ENCODE measurements at places on chromosomes 6 and 20.

- no peak overlapping the region for H3K27ac ChIP-seq
- DNase-seq: no peak
- no peaks in the 10 kb centered on the region for H3K36me3 ChIP-seq
- no peak overlapping the region for H3K4me3 ChIP-seq
Measured at GRCh38 chr6:147834084-147834776, 325.7 kb downstream of the SAMD5 start.

DNA sequence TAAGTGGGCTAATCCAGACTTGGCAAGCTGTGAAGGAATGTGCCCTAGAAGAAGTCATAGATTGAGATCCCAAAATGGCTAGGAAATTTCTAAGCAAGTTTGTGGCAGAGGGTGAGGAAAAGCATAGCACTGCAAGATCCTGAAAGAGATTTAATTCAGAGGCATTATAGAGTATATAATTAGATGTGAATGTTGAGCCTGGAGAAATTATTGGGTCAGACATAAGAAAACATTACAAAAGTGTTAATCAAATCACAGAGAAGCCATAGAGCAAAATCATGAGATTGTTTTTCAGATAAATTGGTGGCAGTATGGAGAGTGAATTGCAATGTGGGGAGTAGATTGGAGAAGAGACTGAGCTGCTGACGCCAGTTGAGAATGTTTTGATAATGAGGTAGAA, 90.0 kb downstream of the CD2AP start:
- no peak overlapping the region for H3K27ac ChIP-seq
- H3K4me3 ChIP-seq: no peak overlapping the region
- peaks cover 22% of the 10 kb centered on the region for H3K4me1 ChIP-seq

GRCh38 chr20:60136645-60137401, 178.6 kb downstream of the CDH26 start:
- peaks cover 30% of the 10 kb centered on the region for H3K27me3 ChIP-seq
- DNase-seq: no peak
- H3K27ac ChIP-seq: no peak overlapping the region
- no peaks in the 10 kb centered on the region for H3K36me3 ChIP-seq
- H3K4me1 ChIP-seq: no peaks in the 10 kb centered on the region
- no peak overlapping the region for H3K4me3 ChIP-seq

- no peak overlapping the region for H3K4me3 ChIP-seq
- H3K4me1 ChIP-seq: no peaks in the 10 kb centered on the region
- no peak overlapping the region for H3K27ac ChIP-seq
- peaks cover 7% of the 10 kb centered on the region for H3K27me3 ChIP-seq
- H3K36me3 ChIP-seq: peaks cover 55% of the 10 kb centered on the region
- no peak for DNase-seq
Measured at GRCh38 chr6:337805-338368, 45.6 kb downstream of the DUSP22 start.

GRCh38 chr20:57819691-57820380, 110.0 kb upstream of the PMEPA1 start:
- no peaks in the 10 kb centered on the region for H3K27me3 ChIP-seq
- H3K4me3 ChIP-seq: no peak overlapping the region
- no peak for DNase-seq
- H3K4me1 ChIP-seq: peaks cover 5% of the 10 kb centered on the region
- no peaks in the 10 kb centered on the region for H3K36me3 ChIP-seq

DNA sequence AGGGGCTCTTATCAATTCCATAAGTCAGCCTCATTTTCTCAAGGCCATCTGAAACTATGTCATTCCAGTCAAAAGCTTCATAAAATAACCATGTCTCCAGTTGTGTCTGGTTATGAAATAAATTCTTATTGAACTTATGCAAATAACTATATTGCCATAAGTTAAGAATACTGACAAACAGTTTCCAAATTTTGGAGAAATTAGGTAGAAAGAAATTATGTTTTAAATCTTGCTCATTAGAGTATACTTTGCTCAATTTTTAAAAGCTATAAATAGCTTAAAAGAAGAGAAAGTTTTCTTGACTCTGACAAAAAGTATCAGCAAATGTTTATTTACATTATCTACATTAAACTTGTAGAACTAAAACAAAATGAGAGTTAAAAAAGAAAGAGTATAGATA, 63.0 kb upstream of the MRAP2 start:
- peaks cover 24% of the 10 kb centered on the region for H3K4me1 ChIP-seq
- no peak overlapping the region for H3K27ac ChIP-seq
- H3K27me3 ChIP-seq: peaks cover 3% of the 10 kb centered on the region

GRCh38 chr6:38982470-38982869, 66.1 kb upstream of the GLP1R start:
- no peaks in the 10 kb centered on the region for H3K36me3 ChIP-seq
- no peaks in the 10 kb centered on the region for H3K27me3 ChIP-seq
- H3K4me3 ChIP-seq: no peak overlapping the region

GRCh38 chr6:31110825-31111582, 1.4 kb downstream of the C6orf15 start:
- 0 out of 2 replicates have a peak overlapping the region, but pooled peaks have one; percentile 41 for H3K27ac ChIP-seq
- H3K27me3 ChIP-seq: peaks cover 31% of the 10 kb centered on the region
- DNase-seq: no peak
- H3K4me3 ChIP-seq: no peak overlapping the region
- no peaks in the 10 kb centered on the region for H3K36me3 ChIP-seq

DNA sequence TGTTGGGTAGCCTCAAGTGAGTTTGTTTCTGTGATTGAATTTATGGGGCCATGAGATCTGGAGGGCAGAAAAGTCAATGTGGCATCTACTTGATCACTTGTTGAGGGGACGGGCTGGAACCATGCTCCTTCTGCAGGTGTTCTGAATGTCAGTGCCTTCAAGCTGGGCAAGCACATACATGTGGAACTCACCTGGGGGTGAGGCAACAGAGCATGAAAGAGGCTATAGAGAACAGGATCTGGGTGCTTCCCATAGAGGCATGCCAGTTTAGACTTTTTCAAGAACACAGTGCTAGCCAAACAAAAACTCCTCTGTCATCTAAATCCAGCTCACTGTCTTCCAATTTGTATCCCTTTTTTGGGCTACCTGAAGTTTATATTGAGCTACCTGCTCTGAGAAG, 77.8 kb upstream of the SLC35B3 start:
- H3K27me3 ChIP-seq: no peaks in the 10 kb centered on the region
- peaks cover 4% of the 10 kb centered on the region for H3K4me1 ChIP-seq
- no peaks in the 10 kb centered on the region for H3K36me3 ChIP-seq

GRCh38 chr6:158621694-158622544, 22.6 kb downstream of the DYNLT1 start:
- DNase-seq: no peak
- H3K4me3 ChIP-seq: no peak overlapping the region

GRCh38 chr20:24695529-24696225, 226.2 kb downstream of the SYNDIG1 start:
- H3K36me3 ChIP-seq: no peaks in the 10 kb centered on the region
- H3K27ac ChIP-seq: no peak overlapping the region
- no peak for DNase-seq
- no peak overlapping the region for H3K4me3 ChIP-seq
- no peaks in the 10 kb centered on the region for H3K4me1 ChIP-seq

- no peak for DNase-seq
- H3K36me3 ChIP-seq: no peaks in the 10 kb centered on the region
- no peak overlapping the region for H3K27ac ChIP-seq
- peaks cover 2% of the 10 kb centered on the region for H3K27me3 ChIP-seq
- 0 out of 2 replicates have a peak, but pooled peaks cover 6% of the 10 kb centered on the region for H3K4me1 ChIP-seq
Measured at GRCh38 chr6:131552572-131552971, 20.5 kb upstream of the ARG1 start.

DNA sequence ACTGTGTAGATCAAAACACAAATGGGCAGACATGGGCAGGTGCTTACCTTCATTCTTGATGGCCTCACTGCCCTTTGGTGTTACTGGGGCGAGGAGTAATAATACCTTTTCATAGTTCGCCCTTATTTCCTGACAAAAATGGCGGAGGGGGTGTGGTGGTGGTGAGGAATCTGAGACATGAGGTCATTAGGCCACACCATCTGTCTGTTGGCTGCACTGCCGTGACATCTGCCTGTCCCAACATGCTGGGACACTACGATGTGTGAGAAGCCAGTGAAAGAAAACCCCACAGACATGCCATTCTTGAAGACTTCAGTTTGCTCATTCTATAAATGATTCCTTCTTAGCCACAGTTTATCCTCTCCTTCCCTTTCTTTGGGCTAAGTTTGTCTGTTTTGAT, 13.4 kb upstream of the MAPRE1 start:
- no peak for DNase-seq
- peaks cover 90% of the 10 kb centered on the region for H3K36me3 ChIP-seq
- peak overlapping the region; percentile 23 for H3K4me3 ChIP-seq
- peaks cover 73% of the 10 kb centered on the region for H3K4me1 ChIP-seq
- H3K27me3 ChIP-seq: no peaks in the 10 kb centered on the region
- H3K27ac ChIP-seq: peak overlapping the region; percentile 95

DNA sequence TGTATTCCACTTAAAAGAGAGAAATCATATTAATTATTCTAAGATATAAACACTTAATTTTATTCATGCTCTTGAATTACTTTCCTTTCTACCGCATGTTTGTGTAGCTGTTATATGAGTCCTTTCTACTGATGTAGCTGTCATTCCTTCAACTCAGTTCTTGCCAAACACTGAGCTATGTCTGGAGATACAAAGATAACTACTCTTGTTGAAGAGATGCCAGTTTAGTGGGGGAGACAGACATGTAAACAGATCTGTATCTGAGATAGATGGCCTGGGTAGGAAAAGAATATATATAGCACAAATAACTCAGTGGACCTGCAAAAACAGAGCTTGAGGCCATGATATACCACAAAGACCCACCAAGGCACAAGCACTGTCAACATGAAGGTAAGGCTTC, 157.3 kb downstream of the BTBD9 start:
- peaks cover 25% of the 10 kb centered on the region for H3K4me1 ChIP-seq
- no peaks in the 10 kb centered on the region for H3K27me3 ChIP-seq
- no peak for DNase-seq
- H3K36me3 ChIP-seq: no peaks in the 10 kb centered on the region
- H3K4me3 ChIP-seq: no peak overlapping the region
- H3K27ac ChIP-seq: no peak overlapping the region

GRCh38 chr20:57325632-57326356, 3.8 kb upstream of the SPO11 start:
- no peaks in the 10 kb centered on the region for H3K36me3 ChIP-seq
- no peak for DNase-seq
- H3K27ac ChIP-seq: no peak overlapping the region
- H3K27me3 ChIP-seq: no peaks in the 10 kb centered on the region
- no peak overlapping the region for H3K4me3 ChIP-seq

- H3K27ac ChIP-seq: no peak overlapping the region
- peak; percentile 67 for DNase-seq
- H3K27me3 ChIP-seq: peaks cover 96% of the 10 kb centered on the region
- no peaks in the 10 kb centered on the region for H3K36me3 ChIP-seq
- peak overlapping the region; percentile 63 for H3K4me3 ChIP-seq
Measured at GRCh38 chr6:108113557-108114519, 39.3 kb upstream of the OSTM1 start.

GRCh38 chr6:105991561-105992314, 94.4 kb upstream of the PRDM1 start:
- H3K27ac ChIP-seq: no peak overlapping the region
- H3K4me3 ChIP-seq: peak overlapping the region; percentile 84
- H3K4me1 ChIP-seq: peaks cover 39% of the 10 kb centered on the region

DNA sequence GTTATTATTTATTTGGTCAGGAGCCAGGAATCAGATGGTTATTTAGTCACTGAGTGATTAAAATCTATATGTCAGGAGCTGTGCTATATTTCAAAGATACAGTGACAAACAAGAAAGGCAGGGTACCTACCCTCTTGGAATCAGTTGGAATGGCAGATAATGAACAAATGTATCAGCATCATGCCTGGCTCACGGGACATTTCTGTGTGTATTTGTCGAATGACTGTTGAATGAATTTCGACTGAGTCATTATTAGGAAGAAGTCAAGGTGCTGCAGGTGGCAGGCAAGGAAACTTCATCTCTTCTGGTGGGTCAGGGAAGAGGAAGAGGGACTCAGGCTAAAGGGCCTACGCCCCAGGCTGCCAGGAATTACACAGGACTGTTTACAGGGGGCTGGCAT, 13.6 kb downstream of the PKIG start:
- peaks cover 32% of the 10 kb centered on the region for H3K4me1 ChIP-seq
- no peak overlapping the region for H3K4me3 ChIP-seq
- no peaks in the 10 kb centered on the region for H3K27me3 ChIP-seq
- H3K36me3 ChIP-seq: no peaks in the 10 kb centered on the region

DNA sequence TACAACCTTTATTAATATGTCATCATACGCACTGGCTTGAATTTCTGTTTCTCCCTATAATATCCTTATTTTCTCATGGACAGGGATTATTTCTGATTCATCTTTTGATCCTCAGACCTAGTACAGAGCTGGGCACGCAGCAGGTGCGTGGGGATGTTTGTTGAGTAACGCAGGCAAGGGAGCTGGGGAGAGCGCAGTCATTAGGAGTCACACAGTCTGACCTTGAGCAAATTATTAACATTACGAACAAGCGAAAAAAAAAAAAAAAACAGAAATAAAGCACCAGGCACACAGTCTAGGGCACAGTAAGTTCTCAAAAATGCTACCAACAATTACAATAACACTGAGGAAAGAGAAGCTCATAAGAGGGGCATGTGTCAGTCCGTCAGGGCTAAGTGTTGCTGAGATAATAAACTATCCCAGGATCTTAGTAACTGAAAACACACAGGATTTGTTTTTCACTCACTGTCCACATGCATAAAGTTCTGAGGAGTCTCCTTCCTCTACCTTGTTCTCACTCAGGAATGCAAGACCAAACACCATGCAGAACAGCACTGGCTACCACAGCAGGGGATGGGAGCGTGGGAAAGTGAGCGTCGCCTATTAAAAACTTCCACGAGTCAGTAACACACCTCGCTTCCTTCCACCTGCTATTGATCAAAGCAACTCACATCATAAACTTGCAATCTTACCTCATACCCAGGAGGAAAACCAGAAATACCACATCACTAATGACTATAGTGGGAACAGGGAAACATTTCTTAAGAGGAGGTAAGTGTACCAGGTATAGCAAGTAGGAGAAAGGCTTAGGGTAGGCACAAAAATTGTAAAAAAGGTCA, 56.9 kb downstream of the PDE10A start:
- H3K4me1 ChIP-seq: peaks cover 4% of the 10 kb centered on the region
- H3K27me3 ChIP-seq: no peaks in the 10 kb centered on the region
- DNase-seq: no peak
- H3K4me3 ChIP-seq: no peak overlapping the region
- H3K27ac ChIP-seq: no peak overlapping the region
- H3K36me3 ChIP-seq: 0 out of 2 replicates have a peak, but pooled peaks cover 6% of the 10 kb centered on the region

GRCh38 chr6:19551611-19552010, 285.6 kb upstream of the ID4 start:
- DNase-seq: no peak
- no peaks in the 10 kb centered on the region for H3K4me1 ChIP-seq
- H3K27ac ChIP-seq: no peak overlapping the region

DNA sequence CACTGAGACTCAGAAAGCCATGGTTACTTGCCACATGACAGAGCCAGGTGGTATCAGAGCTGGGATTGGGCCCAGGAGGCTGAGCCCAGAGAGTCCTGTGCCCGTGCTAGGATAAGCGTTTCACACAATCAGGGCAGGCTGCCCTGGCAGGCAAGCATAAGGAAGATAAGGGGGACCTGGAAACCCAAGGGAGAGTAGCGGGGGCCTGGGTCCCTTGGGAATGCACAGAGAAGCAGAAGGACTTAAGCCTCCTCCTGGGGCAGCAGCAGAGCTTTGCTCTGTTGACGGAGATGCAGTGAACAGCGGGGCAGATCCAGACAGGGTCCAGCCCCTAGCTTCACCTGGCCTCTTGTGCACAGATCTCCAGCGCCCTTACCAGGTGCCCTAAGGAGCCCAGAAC, 8.7 kb downstream of the TRIB3 start:
- no peak overlapping the region for H3K4me3 ChIP-seq
- H3K27me3 ChIP-seq: no peaks in the 10 kb centered on the region
- no peak overlapping the region for H3K27ac ChIP-seq
- H3K36me3 ChIP-seq: peaks cover 16% of the 10 kb centered on the region

- no peak for DNase-seq
- peaks cover 3% of the 10 kb centered on the region for H3K27me3 ChIP-seq
- H3K4me3 ChIP-seq: peak overlapping the region; percentile 66
- peaks cover 52% of the 10 kb centered on the region for H3K4me1 ChIP-seq
Measured at GRCh38 chr6:137414599-137414998, 79.6 kb downstream of the OLIG3 start.
